Left ventricle myocardium inferior (tissue), 1 donor: ENCODE measurements at places on chromosomes 4 and X. TPM values are rescaled to one million over a fixed set of nuclear protein-coding genes. Genes with fewer than 3 reads are reported as not detected.

DNA sequence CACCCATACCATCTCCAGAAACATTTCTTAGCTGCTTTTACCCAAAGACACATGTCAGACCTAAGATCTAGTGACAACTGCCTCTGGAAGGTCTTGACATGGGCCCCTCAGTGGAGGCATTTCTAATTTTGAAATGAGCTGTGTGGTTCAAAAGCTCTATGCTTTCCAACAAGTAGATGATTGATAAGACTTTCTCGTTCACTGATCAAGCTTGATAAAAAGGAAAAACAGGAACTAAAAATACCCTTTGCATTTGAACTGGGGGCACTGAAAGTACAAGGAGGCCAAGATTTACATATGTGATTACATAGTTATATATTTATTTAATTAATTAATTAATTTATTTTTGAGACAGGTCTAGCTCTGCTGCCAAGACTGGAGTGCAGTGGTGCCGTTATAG, 61.3 kb upstream of the SCOC start:
- DNase-seq: no peak

GRCh38 chrX:149490100-149490499, 15.0 kb downstream of the IDS start:
- DNase-seq: no peak

DNA sequence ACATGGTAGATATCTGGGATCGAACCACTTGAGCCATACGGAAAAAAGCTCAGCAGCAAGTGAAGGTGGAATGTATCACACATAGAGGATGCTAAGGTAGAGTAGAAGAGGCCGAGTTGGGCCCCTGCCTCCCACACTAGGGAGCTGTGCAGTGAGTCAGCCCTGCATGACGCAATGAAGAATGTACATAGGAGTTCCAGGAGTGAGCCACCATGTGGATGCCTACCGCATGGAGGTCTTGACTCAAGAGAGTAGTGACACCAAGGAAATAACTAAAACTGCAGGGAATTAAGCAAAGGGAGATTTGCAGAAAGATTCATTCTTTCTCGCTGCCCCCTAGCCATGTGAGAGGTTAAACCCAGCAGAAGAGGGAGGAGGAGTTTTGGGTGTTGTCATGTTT, 389.6 kb upstream of the IGFBP7 start:
- no peak for DNase-seq

- DNase-seq: no peak
Observed at GRCh38 chr4:24476282-24476681, 108.1 kb downstream of the DHX15 start.

The HTN1 gene
- total RNA-seq: not detected

- DNase-seq: no peak
Observed at GRCh38 chr4:105280338-105281123, 133.9 kb downstream of the TET2 start.

- DNase-seq: no peak
Observed at GRCh38 chr4:52199574-52200338, 148.7 kb downstream of the SPATA18 start.

DNA sequence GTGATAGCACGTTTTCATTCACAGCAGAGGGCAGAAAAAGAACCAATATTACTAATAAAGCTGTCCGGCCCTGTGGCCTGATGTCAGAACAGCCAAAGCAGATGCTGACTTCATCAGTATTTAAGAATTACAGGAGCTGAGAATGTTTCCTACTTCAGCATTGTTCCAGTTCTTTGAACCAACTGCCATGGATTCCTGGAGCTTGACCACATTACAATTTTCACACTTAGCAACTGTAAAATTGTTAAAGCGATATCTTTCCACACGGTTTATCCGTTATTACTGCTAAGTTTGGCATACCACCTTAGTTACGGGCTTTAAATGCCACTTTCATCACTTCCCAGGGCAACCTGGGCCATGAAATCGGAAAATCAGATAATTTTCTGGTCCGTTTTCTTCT, 118.2 kb downstream of the EPHA5 start:
- no peak for DNase-seq

GRCh38 chr4:151436093-151436518, 27.1 kb downstream of the FHIP1A start:
- no peak for DNase-seq

DNA sequence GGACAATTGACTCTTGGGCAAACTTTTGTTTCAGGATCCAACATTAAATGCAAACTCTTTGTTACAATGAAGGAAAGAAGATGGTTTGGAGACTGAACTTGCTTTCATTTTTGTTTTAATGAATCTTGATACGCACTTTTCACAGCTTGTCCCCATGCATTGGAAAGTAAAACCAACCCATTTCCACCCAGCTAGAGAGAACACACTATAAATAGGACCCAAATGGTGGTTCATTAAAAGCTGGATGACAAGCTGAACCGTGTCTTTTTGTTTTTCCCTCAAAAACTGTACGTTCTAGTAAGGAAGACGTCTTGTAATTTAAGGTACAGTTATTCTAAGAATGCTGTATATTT, 95.3 kb upstream of the EGFL6 start:
- DNase-seq: no peak

- no peak for DNase-seq
Observed at GRCh38 chrX:27078371-27078770, 384.8 kb downstream of the PPP4R3C start.

DNA sequence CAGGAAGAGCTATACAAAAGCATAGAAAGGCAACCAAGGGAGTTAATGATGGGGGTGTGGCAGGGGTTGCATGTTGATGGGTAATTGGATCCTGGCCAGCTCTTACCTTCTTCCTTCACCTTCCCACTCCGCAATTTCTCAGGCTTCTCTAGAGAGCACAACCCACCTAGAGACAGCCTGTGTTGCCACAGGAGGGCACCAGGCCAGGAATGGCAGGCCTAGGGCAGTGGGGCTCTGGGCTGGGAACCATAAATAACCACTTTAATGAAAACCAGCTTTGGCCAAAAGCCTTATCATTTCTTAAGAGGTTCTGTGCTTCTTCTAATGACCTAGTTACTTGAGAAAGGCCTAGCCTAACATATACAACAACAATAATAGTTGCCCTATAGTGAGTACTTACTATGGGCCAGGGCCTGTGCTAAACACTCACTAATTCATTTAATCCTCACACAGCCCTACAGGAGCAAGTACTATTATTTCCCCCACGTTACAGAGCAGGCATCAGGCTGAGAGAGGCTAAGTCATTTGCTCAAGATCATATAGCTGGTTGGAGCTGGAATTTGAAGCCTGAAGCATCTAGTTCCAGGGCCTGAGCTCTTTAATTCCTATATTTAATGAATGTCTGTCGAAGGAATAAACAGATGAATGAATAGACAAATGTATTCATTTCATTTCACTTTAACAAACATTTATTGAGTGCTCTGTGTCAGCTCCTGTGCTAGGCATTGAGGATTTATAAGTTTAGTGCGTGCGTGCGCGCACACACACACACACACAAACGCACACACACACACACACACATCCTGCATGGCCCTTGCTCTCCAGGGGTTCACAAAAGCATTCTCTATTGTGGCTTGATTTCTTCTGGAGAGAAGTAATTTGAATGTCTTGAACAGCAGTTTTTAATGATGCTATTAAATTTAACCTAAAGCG, 66.8 kb downstream of the RTL9 start:
- no peak for DNase-seq

- DNase-seq: peak; percentile 42
Observed at GRCh38 chr4:7254736-7255487, 62.6 kb downstream of the SORCS2 start.

DNA sequence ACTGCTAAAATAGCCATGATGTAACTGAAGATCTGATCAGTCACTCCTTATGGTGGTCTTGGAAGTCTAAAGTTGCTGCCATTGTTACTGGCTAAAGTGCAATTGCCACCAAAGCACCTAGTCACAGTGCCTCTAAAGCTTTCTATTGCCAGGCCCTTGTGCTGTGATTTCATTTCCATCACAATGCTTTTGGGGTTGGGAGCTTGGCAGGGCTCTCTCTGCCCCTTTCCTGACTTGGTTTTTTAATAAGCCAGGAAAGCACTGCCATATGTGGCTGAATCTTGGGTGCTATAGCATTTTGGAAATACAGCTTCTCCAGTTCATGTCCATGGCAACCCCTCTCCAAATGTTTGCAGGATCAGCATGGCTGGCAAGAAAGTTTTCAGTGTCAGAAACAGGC, 1712.4 kb upstream of the TENM3 start:
- no peak for DNase-seq

- no peak for DNase-seq
Observed at GRCh38 chr4:29375716-29376115, 1344.5 kb upstream of the PCDH7 start.

DNA sequence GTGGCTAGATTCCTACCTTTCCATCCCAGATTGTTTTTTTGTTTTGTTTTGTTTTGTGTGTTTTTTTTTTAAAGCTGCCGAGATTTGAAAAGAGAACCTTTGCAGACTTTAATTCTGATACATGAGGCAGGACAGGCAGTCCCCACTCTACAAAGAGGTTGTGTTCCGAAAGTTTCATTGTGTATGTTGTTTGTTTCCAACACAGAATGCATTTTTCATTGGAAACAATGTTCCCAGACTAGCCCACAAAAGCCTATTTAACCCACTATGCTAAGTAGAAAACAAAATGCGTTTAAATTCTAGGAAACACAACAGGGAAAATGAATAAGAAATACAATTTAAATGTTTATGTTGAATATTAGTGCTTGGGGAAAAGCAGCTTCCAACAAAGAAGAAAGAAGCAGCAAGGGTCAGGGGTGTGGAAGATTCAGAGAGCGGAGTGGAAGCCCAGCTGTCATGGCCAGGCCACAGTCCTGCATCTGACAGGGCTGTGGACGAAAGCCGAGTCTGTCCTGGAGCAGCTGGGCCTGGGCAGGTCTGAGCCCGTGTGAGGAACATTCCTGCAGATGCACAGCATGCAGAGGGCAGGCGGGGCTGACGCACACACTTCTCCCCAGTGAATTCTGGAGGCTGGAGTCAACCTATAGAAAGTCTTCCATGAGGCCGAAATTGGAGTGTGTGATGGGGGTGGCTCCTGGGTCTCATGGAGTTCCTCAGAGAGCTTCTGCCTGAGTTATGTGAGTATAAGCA, 12.4 kb upstream of the SETD7 start:
- no peak for DNase-seq

The HEPH gene
- total RNA-seq: 26.2 TPM

GRCh38 chr4:188714501-188714900, 575.3 kb downstream of the TRIML1 start:
- no peak for DNase-seq

The SLC9A7 gene
- total RNA-seq: 1.9 TPM

- DNase-seq: no peak
Observed at GRCh38 chr4:180923486-180923885, 1319.7 kb upstream of the TENM3 start.

DNA sequence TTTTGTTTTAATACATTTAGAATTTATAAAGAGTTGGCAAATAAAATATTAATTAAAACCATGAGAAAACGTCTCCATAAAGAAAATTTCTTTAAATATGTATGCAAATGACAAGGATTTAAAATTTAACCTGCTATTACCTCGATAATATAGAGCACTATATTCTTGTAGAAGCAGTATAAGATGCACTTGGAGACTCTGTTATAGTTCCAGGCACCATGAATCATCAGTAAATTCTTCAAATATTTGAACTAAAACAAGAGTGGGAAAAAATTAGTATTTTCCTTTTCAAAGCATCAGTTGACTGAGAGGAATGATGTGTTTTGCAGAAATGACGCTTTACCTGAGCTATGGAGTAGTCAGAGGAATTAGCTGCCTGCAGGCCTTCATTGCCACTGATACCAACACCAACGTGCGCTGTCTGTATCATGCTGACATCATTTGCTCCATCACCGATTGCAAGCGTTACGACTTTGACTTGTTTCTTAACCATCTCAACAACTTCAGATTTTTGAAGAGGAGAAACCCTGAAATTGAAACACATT, 67.3 kb downstream of the SHISA3 start:
- no peak for DNase-seq

The MCTS1 gene
- total RNA-seq: 32.6 TPM

The ZCCHC12 gene
- total RNA-seq: not detected

The GAGE2A gene
- not detected for total RNA-seq

- DNase-seq: no peak
Observed at GRCh38 chr4:46393606-46394005, 3.7 kb upstream of the GABRA2 start.

DNA sequence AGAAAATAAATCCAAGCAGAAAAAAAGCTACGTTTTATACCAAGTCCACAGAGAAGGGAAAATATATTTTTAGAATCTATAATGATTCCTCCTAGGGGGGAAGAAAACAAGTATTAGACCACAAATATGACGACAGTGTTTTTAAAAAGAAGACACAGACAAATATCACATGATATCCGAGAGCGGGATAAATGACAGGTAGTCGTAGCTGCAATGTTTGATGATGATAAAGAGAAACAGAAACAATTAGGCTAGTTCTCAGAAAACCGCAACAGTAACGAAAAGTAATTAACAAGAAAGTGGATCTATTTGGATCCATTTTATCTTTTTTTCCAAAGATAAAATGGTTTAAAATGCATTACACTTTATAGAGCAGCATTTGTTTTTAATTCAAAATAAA, 918 bp downstream of the HAUS3 start:
- no peak for DNase-seq
